ENCODE measurements at places on chromosomes 4 and X.

- no peak for DNase-seq
Observed at GRCh38 chr4:41749631-41750039, 1.1 kb upstream of the PHOX2B start.

DNA sequence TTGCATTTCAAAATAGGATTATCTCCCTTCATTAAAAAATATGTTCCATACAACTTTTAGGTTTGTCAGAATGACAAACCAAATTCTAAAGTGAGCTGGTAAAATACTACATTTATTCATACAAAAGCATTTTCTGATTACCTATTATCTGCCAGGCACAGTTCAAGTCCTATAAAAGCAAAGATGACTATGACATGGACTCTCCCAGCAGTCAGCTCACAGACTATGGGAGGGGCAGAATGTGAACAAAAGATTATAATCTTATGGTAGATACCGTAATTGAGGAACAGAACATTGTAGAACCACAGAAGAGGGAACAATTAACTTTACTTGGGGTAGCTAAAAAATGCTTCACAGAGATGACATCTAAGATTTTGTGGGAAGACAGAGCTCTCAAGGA, 12.4 kb downstream of the PAQR3 start:
- no peak for DNase-seq

DNA sequence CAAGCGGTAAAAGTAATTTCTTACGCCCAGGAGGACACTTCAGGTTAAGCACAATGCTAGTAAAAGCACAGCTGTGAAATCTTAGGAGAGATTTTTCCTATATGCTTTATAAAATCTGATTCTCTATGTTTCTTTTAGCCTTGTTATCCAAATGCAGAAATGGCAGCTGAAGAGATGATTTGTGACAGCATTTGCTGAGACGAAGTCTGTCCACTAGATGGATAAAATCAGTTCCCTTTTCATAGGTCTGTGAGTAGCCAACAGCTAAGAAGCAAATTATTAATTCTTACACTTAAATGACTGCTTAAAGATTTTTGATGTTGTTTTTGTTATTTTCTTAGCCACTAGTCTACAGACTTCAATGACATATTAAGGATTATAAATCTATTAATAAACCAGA, 5.3 kb downstream of the GPM6A start:
- no peak for DNase-seq

- DNase-seq, result no peak
Observed at GRCh38 chr4:70138751-70139150, 15.3 kb upstream of the PRR27 start.

- no peak for DNase-seq
Observed at GRCh38 chr4:163353054-163353453, 9.4 kb downstream of the NPY5R start.

DNA sequence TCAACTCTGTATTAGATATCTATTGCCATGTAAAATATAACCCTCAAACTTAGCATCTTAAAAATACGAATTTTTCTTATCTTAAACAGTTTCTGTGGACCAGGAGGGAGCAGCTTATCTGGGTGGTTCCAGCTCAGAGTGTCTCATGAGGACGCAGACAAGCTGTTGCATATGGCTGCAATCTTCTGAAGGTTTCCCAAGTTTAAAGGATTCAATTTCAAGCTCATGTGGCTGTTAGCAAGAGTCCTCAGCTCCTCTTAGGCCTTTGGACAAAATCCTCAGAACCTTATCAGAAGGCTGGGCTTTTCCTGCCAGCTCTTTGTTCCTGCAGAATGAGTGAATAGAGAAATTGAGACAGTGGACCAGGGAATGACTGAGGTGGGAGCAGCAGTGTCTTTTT, 2.8 kb upstream of the CTSO start:
- DNase-seq, result no peak

- DNase-seq, result no peak
Observed at GRCh38 chrX:139811942-139812629, 104.1 kb upstream of the MCF2 start.

GRCh38 chr4:573122-573892, 2.8 kb downstream of the TMEM271 start:
- DNase-seq, result no peak

- DNase-seq, result no peak
Observed at GRCh38 chrX:103396186-103396585, 19.8 kb downstream of the BEX3 start.

- no peak for DNase-seq
Observed at GRCh38 chr4:77465271-77465670, 140.3 kb upstream of the CXCL13 start.

- no peak for DNase-seq
Observed at GRCh38 chr4:74085669-74086068, 13.3 kb downstream of the CXCL2 start.

GRCh38 chr4:146051728-146052391, 113.2 kb upstream of the ZNF827 start:
- no peak for DNase-seq

DNA sequence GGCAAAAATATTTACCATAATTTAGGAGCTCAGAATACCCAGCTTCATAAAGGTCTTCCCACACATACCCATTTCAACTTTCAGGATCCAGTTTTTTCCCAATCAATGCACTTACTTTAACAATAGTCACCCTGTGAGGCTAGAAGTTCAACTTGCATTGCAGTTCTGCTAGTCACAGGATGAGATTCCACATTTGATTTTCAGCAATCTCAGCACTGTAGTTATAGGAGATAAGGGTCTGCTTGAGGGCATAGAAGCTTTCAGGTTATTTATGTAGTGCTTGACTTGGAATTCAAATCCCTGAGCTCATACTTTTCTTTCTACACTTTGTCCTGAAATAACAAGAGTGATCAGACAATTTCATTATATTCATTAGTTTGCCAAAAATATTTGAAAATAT, 78.3 kb upstream of the IL2 start:
- no peak for DNase-seq

DNA sequence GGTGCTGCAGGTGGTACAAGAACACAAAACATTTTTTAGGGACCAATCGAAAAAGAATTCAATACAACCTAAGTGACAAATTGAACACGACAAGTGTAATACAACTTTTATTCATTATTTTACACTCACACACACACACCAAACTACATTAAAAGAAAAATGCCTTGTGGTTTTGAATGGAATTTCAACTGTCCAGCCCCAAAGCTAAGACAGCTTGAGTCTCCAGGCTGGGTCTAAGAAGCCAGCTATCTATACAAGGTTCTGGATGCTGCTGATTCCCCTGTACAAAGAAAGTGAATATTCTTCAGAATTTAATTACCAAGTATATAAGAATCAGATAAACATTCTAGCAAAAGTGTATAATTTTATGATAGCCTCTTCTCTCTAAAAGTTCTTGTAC, 118.2 kb downstream of the PPP3CA start:
- DNase-seq, result no peak

DNA sequence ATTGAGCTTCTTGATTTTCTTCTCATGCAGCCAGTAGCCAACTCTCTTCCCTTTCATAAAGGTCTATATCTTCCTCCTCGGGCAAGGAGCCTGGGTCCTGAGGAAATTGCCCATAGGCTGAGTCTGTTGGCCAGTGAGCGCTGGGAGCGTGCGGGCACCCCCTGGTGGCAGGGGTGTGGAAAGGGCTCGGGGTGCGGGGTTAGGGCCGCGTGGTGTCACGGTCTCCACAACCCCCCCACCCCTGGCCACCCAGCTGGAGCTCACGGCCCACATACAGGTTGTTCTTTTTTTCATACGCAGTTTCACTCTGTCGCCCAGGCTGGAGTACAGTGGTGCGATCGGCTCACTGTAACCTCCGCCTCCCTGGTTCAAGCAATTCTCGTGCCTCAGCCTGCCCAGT, 13.1 kb downstream of the RBM10 start:
- no peak for DNase-seq

DNA sequence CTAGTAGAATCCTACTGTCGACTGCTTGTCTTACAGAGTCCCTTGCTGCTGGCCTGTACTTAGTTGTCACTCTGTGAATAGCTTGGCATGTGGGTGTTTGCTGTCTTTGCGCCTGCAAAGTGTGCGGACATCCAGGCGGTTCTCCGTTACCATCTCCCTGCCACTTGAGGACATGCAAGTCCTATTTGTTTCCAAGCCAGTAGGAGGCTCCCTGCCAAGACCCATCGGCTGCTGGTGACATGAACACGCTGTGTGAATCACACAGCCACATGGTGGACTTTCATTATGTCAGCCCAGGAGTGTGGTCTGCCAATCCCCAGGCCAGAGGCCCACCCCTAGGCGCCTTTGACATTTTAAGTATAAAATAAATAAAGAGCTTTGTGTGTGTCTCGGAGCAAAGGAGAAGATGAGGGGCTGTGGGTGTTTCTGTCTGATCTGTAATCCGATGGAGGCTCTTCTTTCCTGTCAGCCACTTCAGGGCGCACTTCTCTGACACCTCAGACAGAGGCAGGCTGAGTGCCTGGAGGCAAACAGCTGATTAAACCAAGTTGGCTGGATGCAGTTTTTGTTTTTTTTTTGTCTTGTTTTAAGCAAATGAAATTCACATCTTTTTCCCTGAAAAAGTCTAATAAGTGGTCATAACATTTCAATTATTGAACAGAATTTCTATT, 51.5 kb downstream of the ALPK1 start:
- DNase-seq, result no peak

DNA sequence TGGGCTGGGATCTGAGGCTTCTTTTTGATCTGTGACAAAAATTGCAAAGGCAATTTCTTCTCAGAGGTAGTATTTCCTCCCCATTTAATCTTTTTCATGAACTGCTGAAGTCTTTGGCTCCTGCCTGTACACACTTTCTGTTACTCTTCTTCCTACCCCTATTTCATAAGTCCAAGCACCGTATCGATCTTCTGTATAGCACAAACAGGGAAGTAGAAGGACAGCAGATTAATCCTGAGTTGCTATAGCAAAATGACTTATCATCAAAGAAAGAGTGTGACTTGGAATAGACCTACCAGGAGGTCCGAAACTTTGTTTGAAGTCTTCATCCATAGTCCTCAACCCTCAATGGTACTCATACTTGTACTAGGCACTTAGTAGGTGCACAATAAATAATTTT, 22.0 kb downstream of the OTC start:
- DNase-seq, result no peak

GRCh38 chr4:115688961-115689360, 575.5 kb upstream of the NDST4 start:
- no peak for DNase-seq

- no peak for DNase-seq
Observed at GRCh38 chrX:54066841-54067240, 22.6 kb upstream of the PHF8 start.

- no peak for DNase-seq
Observed at GRCh38 chrX:151178746-151179145, 2.4 kb downstream of the GPR50 start.

DNA sequence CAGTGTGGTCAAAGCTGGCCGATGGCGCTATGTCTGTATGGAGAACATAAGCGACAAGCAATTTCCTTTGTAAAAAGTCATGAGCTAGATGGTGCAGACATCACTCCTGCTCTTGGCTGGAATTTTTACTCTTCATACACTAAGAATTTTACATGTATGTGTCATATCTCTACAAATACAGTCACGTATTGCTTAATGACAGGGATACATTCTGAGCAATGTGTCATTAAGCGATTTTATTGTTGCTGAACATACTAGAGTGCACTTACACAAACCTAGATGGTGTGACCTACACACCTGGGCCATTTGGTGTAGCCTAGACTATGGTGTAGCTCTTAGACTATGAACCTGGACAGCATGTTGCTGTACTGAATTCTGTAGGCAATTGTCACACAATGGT, 185.4 kb downstream of the SOWAHB start:
- no peak for DNase-seq

- no peak for DNase-seq
Observed at GRCh38 chrX:21151051-21151450, 223.2 kb upstream of the CNKSR2 start.

- no peak for DNase-seq
Observed at GRCh38 chrX:150984169-150984824, 1.2 kb downstream of the HMGB3 start.

DNA sequence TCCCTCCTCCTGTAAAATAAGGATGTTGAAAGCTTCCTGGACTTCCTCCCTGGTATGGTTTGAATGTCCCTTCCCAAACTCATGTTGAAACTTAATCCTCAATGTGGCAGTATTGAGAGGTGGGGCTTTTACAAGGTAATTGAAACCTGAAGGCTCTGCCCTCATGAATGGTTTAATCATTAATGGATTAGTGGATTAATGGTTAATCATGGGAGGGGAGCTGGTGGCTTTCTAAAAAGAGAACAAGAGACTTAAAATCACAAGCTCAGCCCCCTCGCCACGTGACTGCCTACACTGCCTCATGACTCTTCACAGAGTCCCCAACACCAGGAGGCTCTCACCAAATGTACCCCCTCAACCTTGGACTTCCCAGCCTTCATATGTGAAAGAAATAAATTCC, 124.6 kb upstream of the ANXA3 start:
- DNase-seq, result no peak

- DNase-seq, result no peak
Observed at GRCh38 chr4:2859514-2859913, 15.9 kb downstream of the ADD1 start.

DNA sequence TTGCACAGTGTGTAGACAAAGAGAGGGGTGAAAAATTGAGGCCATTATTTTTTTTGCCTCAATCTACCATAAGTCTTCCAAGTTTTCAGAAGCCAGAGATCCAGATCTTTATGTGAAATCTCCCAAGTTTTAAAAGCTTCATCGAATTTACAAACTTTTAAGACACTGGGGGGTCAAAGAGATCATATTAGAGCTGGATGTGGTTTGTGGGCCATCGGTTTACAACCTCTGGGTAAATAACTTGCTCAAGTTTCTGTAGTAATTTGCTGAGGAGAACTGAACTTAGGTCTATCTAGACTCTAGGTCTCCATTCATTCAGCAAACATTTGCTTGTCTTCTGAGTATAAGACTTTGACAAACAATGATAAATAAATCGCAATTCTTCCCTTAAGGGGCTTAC, 54.0 kb upstream of the CHRNA9 start:
- no peak for DNase-seq

DNA sequence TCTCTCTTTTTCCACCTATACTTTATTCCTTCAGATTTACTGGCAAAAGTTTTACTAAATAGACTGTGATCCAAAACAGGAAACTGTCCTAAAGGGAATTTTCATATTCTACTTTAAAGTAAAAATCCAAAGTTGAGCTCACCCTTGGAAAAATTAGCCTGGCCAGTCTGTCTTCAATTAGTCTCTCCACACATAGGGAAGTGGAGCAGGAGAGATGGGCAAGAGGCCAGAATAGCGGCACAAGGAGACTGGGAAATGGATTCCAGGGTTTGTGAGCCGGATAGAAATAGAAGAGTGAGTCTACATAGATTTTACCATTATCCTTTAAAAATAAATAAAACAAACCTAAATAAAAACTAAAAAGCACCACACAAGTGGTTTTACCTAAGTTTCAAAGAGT, 16.2 kb upstream of the FRMD7 start:
- no peak for DNase-seq

GRCh38 chrX:1821846-1822245, 207.0 kb downstream of the ASMT start:
- DNase-seq, result no peak

DNA sequence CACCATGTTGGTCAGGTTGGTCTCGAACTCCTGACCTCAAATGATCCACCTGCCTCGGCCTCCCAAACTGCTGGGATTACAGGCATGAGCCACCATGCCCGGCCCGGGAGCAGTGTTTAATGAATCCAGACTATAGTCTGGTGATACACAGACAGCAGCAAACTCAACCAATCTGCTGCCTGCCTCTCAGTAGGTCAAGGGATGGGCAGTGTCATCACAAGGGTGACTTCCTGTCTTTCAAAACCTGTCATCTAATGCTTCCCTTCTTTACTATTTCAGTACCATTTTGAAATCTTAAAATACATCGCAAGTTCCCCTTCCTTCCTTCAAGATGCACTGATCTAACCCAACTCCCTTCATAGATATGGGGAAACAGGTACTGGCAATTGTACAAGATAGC, 8.4 kb downstream of the RPL39 start:
- no peak for DNase-seq

Data from CD4-positive, alpha-beta T cell (primary cell).